Progenitor cell of endocrine pancreas (in vitro differentiated cells): ENCODE measurements at places on chromosomes 16 and 17. TPM values are rescaled to one million over a fixed set of nuclear protein-coding genes. Genes with fewer than 3 reads are reported as not detected.

Gene CA5A
- total RNA-seq = 0.36 TPM in 1 of 2 replicates, not detected in the other

Gene USP43
- total RNA-seq = 9.7 and 10.4 TPM in 2 replicates

Gene SLC47A1
- 1.1 and 2.3 TPM in 2 replicates for total RNA-seq

GRCh38 chr17:50130559-50131305 lies 772 bp upstream of the SAMD14 start:
- DNase-seq = no peak

- DNase-seq = no peak
Observed at GRCh38 chr16:55559233-55559632, 7.3 kb upstream of the CAPNS2 start.

DNA sequence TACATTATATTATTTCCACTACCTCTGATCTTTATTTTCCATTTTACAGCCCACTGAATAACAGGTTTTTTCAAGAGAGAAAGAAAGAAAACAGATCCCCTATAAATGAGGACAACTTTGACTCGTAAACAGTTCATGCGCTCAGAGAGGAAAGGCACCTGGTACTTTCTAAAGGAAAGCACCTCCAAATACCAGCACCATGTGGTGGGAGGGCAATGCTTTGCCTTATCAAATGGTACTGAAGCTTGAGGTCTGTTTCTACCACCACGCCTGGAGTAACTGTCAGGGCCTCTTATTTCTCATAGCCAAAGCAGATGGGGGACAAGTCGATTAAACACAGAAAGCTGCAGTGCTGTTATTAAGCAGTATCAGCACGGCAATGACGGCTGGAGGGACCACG lies 510.3 kb upstream of the ZFHX3 start:
- DNase-seq = no peak

- no peak for DNase-seq
Observed at GRCh38 chr16:62701426-62701825, 665.2 kb upstream of the CDH8 start.
